ENCODE measurements at places on chromosomes 4 and X.

DNA sequence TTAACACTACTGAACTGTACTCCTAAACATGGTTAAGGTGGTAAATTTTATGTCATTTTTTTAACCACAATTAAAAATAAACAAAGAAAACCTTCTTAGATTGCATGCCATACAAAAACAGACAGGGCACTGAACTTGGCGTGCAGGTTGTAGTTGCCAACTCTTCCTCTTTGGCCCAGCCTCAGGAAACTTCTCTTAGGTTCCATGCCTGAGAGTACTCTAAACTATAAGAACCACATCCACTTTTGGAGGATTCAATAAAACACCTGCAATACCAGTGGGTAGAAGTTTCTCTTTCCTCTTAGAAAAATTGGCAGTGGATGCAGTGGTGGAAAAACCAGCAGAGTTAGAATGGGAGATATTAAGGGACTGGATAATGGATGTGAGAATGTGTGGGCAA lies 103.4 kb downstream of the LUZP4 start:
- no peak for DNase-seq

GRCh38 chr4:183571350-183571941 lies 66.6 kb downstream of the ING2 start:
- peak; percentile 64 for DNase-seq

- no peak for DNase-seq
These were observed 95.8 kb upstream of the ELOVL6 start for GRCh38 chr4:110294165-110294564.

GRCh38 chr4:25818371-25818871 lies 44.4 kb downstream of the SEL1L3 start:
- DNase-seq, result no peak

- no peak for DNase-seq
These were observed 10.6 kb downstream of the TNIP2 start for GRCh38 chr4:2745516-2745915.

DNA sequence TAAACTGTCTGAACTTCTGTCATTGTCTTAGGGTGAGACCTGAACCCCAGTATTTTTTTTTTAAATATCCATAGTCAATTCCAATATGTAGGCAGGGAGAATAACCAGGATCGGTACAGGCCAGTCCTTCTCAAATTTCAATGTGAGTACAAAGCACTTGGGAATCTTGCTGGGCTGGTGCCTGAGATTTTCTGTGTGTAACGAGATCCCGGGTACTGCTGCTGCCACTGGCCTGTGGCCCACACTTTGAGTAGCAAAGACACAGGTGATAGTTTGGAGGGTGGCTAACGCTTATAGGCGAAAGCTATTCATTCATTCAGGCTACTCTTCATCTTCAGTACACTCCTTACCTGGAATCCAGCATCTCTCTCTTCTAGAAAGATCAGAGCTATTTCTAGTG lies 923.6 kb upstream of the TENM3 start:
- DNase-seq, result no peak

GRCh38 chrX:104137496-104137895 lies 19.3 kb downstream of the SLC25A53 start:
- DNase-seq, result no peak

GRCh38 chrX:16797841-16798240 lies 11.6 kb downstream of the TXLNG start:
- DNase-seq, result no peak

DNA sequence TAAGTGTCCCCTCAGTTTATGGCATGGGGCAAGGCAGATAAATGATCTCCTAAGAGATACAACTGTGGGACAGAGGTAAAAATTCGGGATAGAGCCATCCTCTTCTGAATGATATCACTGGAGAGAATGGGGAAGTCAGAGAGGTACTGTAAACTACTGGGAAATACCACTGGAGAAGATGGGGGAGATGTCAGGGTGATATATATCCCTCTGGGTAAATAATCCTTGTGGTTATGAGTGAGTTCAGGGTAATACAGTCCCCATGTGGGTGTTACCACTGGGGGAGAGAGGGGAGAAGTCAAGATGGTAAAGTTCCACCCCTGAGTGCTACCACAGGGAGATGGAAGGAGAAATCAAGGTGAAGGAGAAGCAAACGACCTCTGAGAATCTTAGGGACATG lies 63.9 kb upstream of the ZNF81 start:
- DNase-seq, result no peak

- DNase-seq, result no peak
These were observed 30.3 kb downstream of the ARAP2 start for GRCh38 chr4:36213977-36214376.

GRCh38 chr4:169621731-169622492 lies 1.5 kb downstream of the CLCN3 start:
- DNase-seq, result no peak

GRCh38 chr4:21806991-21807390 lies 141.6 kb downstream of the KCNIP4 start:
- DNase-seq, result no peak

DNA sequence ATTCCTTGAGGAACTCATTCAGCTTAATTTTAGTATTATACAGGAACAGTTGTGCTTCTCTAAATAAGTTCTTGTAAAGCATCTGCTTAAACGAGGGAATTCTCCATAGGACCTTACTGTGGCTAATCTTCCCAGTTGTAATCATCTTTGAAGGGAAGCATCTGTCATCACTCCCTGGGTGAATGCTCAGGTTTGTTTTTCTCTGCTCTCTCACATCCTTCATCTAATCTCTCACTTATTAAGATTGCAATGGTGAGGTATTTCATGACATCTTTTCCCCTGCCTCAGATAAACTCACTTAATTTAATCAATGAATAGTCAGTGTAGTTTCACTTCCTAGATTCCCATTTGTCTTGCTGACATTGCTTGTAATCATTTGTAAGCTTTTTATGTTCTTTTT lies 121.8 kb upstream of the ADAMTS3 start:
- DNase-seq, result no peak

- no peak for DNase-seq
These were observed 14.9 kb upstream of the DCAF8L1 start for GRCh38 chrX:27996132-27996531.

- DNase-seq, result no peak
These were observed 300.7 kb upstream of the CXXC4 start for GRCh38 chr4:104795264-104795939.

- no peak for DNase-seq
These were observed 648 bp upstream of the SCD5 start for GRCh38 chr4:82799006-82799881.

GRCh38 chr4:77852892-77853495 lies 9.6 kb upstream of the MRPL1 start:
- DNase-seq, result no peak

GRCh38 chr4:82499738-82500434 lies 61.9 kb downstream of the TMEM150C start:
- DNase-seq, result no peak
